ENCODE measurements at places on chromosomes 6 and 20.

DNA sequence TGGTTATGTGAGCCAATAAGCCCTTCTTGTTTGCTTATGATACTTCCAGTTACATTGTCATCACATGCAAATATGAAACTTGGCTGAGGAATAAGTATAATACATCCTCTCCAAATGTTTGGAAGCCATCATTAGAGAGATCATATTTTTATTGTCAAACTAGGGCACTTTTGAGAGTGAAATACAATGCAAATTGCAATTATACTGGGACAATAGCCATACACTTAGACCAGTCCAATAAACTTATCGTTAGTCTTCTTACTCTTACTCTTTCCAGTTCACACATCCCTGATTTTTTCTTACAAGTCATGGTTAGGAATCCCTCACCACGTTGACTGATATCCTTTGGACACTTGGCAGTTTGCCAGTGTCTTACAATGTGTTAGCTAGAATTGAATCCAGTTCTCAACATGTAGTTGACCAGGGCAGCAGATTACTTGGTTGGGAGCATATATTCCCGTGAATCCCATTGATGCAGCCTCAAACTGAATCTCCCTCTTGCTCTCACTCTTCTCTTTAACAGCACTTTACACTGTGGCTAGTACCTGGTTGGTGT lies 519.7 kb upstream of the ID4 start:
- DNase-seq: no peak

DNA sequence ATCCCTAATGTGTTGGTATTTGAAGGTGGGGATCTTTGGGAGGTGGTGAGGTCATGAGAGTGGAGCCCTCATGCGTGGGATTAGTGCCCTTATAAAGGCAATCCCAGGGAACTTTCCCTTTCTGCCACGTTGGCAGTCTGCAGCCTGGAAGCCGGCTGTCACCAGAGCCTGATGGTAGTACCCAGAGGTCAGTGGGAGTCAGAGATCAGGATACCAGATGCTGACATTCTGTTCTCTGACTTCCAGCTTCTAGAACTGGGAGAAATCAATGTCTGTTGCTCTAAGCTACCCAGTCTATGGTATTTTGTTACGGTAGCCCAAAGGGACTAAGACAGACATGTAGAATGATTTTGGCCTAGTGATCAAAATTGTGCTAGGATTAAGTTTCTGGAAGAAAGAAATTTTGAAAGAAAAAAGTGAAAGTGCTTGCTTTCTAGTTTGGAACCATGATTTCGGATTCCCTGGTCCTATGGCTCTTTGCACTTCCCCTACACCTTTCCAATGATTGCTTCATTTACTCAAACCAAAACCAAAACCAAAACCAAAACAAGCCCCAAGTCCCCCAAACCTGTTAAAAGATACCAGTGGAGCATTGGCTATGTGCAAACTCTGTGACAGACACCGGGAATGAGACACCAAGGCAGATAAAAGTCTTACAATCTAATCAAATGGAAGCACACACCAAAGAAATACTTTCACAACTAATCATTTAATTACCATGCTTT lies 173.7 kb upstream of the ZNF217 start:
- DNase-seq: peak; percentile 54

- no peak for DNase-seq
These were observed 37.1 kb downstream of the EYA2 start for GRCh38 chr20:46931699-46932098.

- DNase-seq: peak; percentile 44
These were observed 8.3 kb upstream of the NCOA3 start for GRCh38 chr20:47493175-47493962.

DNA sequence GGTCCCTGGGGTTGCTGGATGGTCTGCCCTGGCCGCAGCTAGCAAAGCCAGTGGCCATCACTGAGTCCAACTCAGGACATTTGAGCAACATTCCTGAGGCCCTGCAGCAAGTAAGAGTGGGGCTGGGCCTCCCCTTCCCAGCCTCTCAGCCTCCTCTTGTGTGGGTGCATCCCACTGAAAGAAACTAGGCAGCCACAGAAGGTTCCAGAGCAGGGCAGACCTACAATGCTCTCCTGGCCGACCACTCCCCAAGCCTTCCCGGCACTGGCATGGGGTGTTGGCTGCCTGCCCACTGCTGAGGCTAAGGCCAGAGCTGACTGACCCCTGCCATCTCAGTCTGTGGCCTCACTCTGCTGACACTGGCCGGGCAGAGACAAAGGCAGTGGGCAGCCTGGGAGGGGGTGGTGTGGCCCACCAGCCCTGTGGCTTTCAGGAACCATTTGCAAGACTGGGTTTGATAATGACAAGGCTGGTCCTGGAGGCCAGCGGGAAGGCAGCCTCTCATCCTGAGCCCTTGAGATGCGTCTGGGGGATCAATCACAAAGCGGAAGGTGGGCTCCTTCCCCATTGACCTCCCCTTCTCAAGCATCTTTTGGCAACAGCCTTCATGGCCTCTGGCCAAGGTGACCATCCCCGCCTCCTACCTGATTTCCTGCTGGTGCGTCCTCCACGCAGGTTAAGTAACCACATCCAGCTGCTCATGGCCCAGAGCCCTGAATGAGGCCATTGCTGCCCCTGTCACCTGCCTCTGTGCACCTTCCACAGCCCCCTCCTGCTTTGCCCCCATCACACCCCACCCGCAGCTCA lies 9.6 kb downstream of the DLGAP4 start:
- no peak for DNase-seq

DNA sequence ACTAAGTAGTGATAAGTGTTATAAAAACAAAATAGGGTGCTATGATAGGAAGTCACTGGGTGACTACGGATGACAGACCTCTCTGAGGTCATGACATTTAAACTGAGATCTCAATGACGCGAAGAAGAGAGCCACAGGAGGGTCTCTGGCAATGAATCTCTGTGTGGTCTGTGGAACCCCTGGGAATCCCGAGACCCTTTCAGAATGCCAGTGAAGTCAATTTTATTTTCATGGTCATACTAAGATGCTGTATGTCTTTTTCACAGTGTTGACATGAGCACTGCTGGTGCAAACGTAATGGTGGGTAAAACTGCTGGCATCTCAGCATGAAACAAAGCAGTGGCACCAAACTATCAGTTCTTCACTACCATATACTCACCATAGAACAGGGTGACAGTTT lies 155.0 kb downstream of the GJA10 start:
- DNase-seq: no peak

DNA sequence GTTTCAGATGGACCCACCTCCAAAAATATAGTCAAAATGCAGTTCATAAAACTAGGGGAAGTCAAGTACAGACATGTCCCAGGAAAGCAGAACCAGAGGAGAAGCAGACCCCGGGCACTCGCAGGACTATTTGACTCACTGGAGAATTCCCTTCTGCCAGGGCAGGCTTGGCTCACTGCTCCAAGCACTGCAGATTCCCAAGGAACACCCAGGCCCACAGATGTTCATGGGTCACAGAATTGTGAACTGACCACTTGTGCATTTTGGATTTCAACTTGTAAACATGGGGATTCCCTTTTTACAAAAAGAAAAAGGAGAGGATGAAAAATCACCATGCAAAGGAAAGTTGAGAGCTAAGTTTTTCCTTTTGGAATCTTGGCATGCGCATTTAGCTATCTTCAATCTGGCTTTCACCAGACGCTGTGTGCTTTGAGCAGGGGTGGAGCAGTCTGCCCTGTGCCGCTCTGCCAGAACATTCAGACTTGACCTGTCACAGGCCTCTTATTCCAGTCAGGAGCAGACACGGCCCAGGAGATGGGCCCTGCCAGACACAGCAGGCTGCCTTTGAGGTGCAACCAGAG lies 237.5 kb upstream of the TAB2 start:
- DNase-seq: no peak

GRCh38 chr6:3795836-3796718 lies 44.6 kb upstream of the PXDC1 start:
- DNase-seq: no peak

DNA sequence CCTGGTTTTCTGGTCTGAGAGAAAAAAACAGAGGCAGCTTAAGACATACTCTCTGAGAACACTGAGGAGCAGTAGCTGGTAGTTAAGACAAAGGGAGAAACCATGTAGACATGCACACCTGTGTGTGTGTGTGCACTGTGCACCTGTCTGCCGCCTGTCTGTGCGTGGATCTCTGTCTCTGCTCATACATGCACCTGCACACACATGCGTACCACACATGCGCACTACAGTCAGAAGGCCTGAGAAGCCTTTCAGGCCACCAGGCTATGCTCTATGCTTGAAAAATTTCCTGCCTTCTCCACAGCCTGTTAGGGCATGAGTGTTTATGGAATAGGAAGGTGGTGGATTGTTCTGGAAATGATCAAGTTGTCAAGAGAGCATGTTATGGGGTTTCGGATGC lies 103.5 kb downstream of the CDH4 start:
- no peak for DNase-seq

- peak; percentile 70 for DNase-seq
These were observed 75.5 kb downstream of the ZDHHC14 start for GRCh38 chr6:157456524-157456829.

DNA sequence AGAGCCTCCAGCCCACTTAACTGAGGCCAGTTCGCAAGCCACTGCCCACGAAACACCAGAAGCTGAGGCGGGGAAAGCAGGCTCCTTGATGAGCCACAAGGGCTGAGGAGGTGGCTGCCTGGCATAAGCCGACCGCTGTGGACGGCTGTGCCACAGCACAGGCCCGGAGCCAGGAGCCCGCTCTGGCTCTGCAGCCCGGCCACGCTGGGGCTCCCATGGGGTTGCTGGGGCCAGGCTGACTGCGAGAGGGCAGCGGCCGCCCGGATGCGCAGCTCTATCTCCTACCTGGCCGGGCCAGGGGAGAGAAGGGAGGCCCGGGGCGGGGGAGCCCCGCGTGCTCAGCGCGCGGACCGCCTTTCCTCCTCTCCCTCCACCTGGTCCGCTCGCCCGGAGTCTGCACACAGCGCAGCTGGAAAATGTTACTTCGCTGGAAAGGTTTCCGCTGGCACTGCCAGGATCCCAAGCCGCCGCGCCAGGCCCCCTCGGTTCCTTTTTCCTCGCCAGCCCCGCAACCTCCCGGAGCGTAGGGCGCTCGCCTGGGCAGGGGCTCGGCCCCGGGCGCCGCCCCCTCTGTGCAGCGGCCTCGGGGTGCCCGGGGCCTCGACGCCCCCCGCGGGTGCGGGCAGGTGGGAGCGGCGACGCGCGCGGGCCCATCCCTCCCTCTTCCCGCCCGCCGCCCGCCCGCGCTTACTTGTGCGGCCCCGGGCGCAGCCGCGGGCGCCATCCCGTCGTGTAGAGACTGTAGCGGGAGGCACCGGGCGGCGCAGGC lies 657 bp downstream of the EMILIN3 start:
- DNase-seq: no peak

- DNase-seq: no peak
These were observed 285.7 kb downstream of the BTBD3 start for GRCh38 chr20:12203399-12203798.

DNA sequence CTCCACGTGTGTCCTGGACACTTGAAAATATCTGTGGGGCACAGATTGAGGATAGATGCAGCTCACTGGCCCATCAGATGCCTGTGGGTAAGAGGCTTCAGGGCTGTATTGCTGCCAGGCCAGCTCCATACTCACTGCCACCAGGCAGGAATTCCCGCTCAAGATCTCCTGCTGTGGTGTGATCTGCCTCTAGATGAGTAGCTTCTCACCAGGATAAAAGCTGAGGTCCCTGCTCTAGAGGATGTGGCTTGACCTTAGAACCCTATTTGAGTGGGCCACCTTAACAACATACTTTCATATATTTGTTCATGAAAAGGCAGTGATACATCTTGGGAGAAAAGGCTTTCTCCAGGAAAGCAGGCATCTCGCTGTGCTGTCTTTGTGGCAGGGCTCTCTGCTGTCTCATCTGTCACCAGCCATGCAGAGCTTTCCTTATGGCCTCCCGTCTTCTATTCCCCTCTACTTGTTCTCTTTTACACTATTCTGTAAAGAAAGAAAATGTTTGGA lies 165.7 kb upstream of the RNF217 start:
- DNase-seq: no peak

DNA sequence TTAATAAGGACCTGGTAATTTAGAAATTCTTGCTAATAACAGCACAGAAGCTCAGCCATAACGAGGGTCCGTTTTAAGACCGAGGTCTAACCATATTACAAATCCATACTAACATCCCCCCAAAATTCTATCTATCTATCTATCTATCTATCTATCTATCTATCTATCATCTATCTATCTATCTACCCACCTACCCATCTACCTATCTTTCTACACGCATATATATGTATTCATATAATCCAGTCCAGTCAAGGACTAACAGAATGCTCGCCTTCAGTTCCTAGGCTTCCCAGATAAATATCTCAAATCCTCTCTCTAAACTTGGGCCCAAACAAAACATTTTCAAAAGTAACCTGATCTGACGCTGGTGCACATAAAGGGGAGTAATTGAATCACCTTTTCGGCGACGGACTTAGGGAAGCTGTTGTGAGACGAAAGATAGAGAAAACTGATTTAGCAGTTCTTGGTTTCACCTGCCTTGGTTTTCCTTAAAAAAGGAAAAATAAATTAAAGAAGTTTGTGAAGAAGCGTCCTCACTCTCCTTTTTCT lies 14.5 kb downstream of the HMGN4 start:
- DNase-seq: no peak

- no peak for DNase-seq
These were observed 74.0 kb upstream of the XRN2 start for GRCh38 chr20:21229163-21229562.

DNA sequence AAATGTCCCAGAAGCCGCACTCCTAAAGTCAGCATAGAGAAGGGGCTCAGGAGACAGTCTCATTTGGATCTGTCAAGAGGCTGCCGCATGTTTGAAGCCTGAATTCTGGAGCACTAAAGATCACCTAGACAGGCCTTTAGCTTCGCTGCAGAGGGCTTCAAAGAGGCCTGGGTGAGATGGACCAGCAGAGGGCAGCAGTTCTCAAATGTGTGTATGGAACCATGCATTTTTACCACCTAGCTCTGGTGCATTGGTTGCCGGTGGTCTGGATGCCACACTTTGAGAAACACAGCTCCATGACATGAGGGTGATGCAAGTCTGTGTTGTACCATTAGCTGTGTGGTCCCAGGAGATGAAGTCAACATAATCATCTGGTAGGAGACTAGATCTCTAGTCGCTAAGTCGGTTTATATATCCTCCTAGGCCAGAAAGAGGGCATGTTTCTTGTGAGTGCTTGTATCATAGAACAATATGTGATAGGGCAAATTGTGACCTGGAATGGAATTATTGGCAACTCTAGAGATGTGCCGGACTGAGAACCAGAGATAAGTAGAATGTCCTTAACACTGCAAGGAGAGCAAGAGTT lies 64.8 kb downstream of the KIAA0319 start:
- peak; percentile 81 for DNase-seq

GRCh38 chr6:29763491-29764289 lies 40.5 kb downstream of the HLA-F start:
- no peak for DNase-seq

All from B cell (primary cell).